NAMALWA (cell line): ENCODE measurements at places on chromosomes 16 and 17.

GRCh38 chr17:16491703-16492612, at the start of gene LRRC75A:
Gene LRRC75A, minus strand, starts transcription at chr17:16492193. Its CDS starts 203 bp downstream, at chr17:16491990.
- no peak for DNase-seq

GRCh38 chr16:24737391-24737871, 8.0 kb downstream of the TNRC6A start:
- DNase-seq, result no peak

GRCh38 chr17:73921306-73921705, 277.1 kb upstream of the SDK2 start:
- DNase-seq, result no peak

DNA sequence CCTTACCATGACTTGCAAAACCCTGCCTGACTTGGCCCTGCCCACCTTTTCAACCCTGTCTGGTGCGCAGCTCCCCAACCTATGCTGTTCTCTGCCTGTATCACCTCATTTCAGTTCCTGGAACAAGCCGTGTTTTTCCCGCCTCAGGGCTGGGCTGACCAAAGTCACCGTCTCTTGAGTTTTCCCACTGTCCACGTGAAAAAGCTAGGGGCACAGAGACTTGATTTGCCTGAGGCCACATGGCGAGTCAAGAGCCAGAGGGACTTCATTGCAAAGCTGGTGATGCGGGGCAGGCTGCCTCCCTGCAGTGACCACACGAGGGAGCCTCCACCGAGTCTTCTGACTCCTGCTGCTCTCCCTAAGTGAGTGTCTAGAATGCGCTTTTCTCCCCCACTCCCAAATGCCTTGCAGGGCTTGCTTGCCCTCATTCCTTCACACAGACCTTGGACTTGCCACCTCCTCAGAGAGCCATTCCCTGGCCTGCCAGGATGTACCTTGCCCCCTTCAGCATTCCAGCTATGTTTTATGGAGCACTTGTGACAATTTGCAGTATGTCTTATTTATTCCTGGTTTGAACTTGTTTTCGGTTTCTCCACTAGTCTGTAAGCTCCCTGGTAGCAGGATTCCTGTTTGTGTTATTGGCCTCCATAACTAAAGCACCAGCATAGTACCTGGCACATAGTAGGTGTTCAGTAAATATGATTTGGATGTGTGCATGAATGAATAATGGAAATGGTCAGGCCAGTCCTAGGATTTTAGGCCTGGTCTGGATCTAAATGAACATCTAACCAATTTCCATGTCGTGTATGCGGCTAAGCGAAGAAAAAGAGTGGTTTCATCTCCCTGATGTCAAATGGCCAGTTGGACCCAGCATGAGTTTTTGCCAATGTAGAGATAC, 252.3 kb downstream of the SNX29 start:
- peak; percentile 84 for DNase-seq

GRCh38 chr16:11310634-11310977, 29.5 kb upstream of the PRM1 start:
- DNase-seq, result no peak

DNA sequence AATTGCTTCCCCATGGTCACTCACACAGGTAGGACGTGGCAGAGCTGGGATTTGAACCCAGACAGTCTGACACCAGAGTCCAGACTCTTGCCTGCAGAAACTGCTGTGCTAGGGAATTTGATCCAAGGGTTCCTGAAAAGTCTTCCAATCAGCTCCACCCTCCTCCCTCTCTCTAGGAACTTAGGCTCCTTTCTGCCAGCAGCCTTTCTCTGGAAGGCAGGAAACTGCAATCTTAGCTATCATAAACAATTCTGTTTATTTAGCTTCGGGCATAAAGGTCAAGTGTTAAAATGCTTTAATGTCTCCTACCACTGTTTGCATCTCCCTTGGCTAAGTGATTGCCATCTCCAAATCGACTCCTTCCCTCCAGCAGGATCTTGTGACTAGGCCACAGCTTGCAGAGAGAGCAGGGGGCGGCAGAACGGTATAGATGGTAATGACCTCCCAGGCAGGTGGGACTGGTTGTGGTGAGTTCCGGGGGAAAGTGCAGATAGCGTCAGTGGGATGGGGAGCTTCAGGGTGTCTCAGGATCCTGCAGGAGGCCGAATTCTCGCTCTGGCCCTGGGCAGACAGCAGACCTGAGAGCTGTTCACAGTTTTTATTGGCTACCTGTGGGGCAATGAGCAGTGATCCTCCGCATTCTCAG, 882.4 kb upstream of the EEF2KMT start:
- no peak for DNase-seq

DNA sequence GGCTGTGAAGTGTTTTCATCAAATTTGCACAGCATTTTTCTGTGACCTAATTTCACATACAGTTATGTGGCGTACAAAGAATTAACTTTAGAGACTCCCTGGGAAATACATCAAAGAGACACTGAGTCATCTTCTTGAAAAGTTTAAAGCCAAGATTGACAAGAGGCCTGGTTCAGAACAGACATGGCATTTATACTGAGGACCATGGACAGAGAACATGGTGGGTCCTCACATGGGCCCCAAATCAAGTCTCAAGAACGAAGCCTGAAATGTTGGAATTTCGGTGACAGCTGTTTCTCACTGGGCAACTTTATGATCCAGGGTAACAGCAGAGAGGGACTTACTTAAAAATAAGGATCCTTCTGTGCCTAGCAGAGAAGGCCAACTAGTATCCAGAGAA, 311.5 kb upstream of the KCNJ16 start:
- no peak for DNase-seq

GRCh38 chr17:59093702-59094231, 12.9 kb downstream of the TRIM37 start:
- DNase-seq, result no peak
